ENCODE measurements at places on chromosomes 4 and X. TPM values are rescaled to one million over a fixed set of nuclear protein-coding genes. Genes with fewer than 3 reads are reported as not detected.

Gene NAP1L3
- 0.06 TPM for polyA plus RNA-seq

Gene EVC
- not detected for polyA plus RNA-seq

DNA sequence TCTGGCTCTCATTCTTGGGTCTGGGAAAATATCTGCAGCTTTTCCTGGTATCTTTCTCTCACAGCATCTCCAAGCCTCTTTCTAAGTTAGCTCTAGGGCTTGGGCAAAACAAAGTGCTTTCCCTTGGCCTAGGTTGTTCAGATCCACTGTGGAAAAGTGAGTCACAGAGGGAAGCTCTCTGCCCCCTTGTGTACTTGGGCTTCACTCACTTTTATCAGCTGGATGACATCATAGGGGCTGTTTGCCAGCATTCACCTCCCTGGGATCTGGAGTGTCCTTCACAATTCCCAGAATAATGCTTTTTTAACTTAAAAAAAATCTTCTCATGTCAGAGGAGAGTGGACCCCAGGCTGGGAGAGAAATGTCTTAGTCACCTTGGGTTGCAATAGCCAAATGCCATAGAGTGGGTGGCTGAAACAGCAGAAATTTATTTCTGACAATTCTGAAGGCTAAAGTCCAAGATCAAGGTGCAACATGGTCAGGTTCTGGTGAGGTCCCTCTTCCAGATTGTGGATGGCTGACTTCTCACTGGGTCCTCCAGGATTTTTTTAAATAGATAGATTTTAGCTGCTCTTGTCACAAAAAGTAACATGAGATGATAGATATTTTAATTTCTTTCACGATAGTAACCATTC, 247.8 kb downstream of the SH2D1A start:
- no peak overlapping the region for H3K4me3 ChIP-seq
- no peak overlapping the region for H3K27ac ChIP-seq
- no peaks in the 10 kb centered on the region for H3K36me3 ChIP-seq
- no peaks in the 10 kb centered on the region for H3K27me3 ChIP-seq

Gene KLKB1
- polyA plus RNA-seq = 1.0 TPM

- H3K36me3 ChIP-seq = no peaks in the 10 kb centered on the region
- no peaks in the 10 kb centered on the region for H3K4me1 ChIP-seq
- H3K27me3 ChIP-seq = no peaks in the 10 kb centered on the region
Measured at GRCh38 chrX:150790021-150790420, 96.8 kb downstream of the MTMR1 start.
